ENCODE measurements at places on chromosomes 7 and 10. TPM values are rescaled to one million over a fixed set of nuclear protein-coding genes. Genes with fewer than 3 reads are reported as not detected.
A peak's percentile ranks its signal among the peaks of the same experiment; 100 is the strongest.

DNA sequence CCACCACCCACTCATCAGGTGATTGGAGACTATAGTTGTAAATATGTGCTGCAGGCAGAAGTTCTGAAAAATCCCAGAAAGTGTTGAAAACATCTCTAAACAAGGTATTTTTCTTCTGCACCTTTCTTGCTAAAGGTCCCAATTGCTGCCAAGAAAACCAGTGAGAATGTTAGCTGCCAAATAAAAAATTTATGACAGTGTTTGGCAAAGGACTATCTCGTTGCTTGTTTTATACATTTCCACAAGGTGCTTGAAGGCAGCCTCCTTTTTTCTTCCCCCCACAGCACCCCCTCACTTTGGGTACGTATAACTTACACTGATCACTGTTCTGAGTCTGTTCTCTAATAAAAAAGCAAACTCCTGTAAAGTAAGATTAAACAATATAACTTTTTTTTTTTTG lies 158.6 kb upstream of the TCF7L2 start:
- DNase-seq: no peak

- no peak for DNase-seq
These were observed 162.1 kb upstream of the SHH start for GRCh38 chr7:155974186-155974897.

The NOS3 gene
- 1.3 TPM for total RNA-seq

- DNase-seq: peak; percentile 98
These were observed 4.6 kb downstream of the LFNG start for GRCh38 chr7:2523941-2524807.

GRCh38 chr7:2611401-2611800 lies 20.4 kb upstream of the TTYH3 start:
- DNase-seq: no peak

The DDIT4 gene
- 257 TPM for total RNA-seq

The C1QL3 gene
- 0.28 TPM for total RNA-seq

DNA sequence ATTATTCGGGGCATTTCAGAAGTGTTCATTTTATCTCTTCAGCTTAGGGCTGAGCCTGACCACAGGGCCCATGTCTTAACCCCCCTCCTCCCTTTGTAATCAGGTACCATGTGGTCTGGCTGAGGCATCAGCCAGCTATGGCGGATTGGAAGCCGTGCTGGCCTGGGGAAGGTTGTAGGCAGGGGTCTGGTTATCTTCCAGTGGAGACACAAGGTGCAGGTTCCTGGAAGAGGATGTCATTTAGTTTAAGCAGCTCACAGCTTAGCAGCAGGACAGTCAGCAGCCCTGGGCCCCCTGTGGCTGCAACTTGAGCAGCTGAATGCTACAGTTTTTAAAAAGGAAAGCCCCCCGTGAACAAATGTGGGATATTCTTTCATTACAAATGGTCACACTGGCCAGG lies 22.1 kb downstream of the BAG3 start:
- DNase-seq: peak; percentile 21

The CHST15 gene
- total RNA-seq: 0.59 TPM

- no peak for DNase-seq
These were observed 509.3 kb upstream of the KLF6 start for GRCh38 chr10:4294271-4294670.

- DNase-seq: no peak
These were observed 120.3 kb upstream of the DIP2C start for GRCh38 chr10:809671-810350.

- no peak for DNase-seq
These were observed 51.1 kb downstream of the CAMK1D start for GRCh38 chr10:12400266-12400931.

DNA sequence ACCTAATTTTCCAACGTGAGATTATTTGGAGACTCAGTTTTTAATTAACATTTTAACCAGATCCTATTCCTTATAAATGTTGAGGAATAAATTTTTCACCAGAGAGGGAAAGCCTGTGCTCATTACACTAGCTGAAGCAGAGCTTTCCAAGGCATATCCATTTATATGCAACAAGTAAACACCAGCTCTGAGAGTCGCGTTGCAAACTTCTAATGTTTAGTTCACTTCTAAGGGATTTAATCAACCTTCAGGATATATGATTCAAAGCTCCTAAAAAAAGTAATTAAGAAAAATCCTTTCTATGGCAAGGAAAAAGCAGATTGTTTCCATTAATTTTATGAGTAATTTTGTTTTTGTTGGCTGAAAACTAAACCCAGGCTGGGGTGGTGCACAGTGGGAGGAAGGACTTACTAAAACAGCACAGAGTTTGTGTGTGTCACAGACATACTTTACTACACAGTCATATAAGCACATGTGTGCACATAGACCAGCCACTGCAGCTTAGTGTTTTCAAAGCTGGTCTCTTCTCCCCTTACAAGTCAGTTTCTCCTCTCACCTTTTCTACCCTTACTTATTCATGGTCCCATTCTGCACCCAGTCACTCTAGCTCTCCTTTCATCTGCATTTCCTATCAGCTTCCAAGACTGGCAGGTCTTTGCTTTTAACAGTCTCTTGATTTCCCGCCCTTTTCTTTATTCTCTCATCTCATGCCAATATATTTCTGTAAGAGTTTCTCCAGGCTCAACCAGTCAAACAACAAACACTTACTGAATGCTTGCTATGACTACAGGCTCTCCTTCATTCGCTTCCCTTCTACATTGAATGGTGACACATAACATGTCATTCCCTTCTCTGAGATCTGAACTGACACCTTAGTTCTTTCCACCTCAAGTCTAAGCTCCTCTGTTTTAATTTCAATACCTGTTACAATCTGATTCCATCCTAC lies 81.1 kb upstream of the FZD1 start:
- no peak for DNase-seq

- no peak for DNase-seq
These were observed 434.3 kb upstream of the C7orf33 start for GRCh38 chr7:148156233-148156632.

DNA sequence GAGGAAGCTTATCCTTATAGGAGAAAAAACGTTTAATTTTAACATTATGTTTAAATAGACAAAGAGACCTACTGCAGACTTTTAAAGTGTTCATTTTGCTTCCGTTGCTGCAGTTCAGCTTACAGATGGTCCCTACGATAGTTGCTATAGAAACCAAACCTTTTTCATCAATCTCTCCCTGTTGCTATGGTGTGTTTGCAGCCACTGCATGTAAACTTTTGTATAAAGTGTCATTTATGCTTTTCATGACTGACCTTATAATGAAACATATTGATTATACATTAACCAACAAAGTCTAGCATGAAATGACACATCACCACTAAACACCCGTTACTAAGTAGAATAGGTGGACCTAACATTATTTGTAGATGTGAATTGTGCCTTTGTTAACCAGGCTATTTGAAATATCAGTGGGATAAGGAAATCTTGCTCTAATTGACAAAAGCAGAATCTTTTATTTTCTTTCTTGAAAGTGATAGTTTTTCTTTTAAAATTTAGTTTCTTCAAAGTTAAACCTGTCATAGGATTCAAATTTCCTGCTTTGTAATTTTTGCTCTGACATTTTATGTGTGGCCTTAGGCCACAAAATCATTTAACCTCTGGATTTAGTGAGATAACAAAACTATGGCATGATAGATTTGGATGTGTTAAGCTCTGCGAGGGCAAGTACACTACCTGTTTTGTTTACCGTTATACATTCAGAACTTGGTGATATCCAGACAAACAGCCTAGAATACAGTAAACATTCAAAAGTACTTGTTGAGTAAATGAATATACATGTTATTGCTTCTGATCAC lies 64.0 kb downstream of the CACNB2 start:
- DNase-seq: no peak

The ITIH5 gene
- total RNA-seq: 0.84 TPM

The ADGRA1 gene
- not detected for total RNA-seq

GRCh38 chr10:28359334-28359733 lies 56.5 kb upstream of the MPP7 start:
- DNase-seq: no peak

Data from neural progenitor cell (in vitro differentiated cells).